ENCODE measurements at places on chromosomes 3 and 15.

GRCh38 chr3:198081421-198081844 lies 121.4 kb downstream of the LMLN start:
- DNase-seq, result no peak

- DNase-seq, result no peak
These were observed 128.3 kb upstream of the BFSP2 start for GRCh38 chr3:133271539-133271938.

DNA sequence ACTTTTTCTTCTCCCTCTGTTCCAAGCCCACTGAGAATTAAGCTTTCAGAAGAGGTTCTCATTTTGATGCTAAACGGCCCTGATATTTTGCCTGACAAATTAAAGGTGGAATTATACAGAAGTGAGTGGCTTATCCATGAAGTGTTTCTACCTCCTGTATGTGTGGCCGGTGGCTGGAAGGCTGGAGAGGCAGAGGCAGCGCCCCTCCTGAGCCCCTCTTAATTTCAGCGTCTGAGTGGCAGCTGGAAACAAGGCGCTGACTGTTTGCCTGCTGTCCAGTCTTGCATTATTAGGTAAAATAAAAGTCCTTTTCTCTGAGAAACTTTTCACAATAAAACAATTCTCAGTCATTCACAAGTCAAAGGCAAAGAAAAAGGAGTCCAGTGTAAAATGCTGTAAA lies 685.7 kb downstream of the MCTP2 start:
- DNase-seq, result no peak

GRCh38 chr3:88189361-88189810 lies 39.6 kb downstream of the C3orf38 start:
- DNase-seq, result no peak

GRCh38 chr3:197958346-197958745 lies 1.7 kb upstream of the LMLN start:
- no peak for DNase-seq

- DNase-seq, result no peak
These were observed 25.0 kb downstream of the CRYGS start for GRCh38 chr3:186519021-186519658.

Data from Ammon's horn (tissue), 1 donor.